Activated naive CD4-positive, alpha-beta T cell (primary cell): ENCODE measurements at places on chromosomes 2 and 18.

- DNase-seq = no peak
Observed at GRCh38 chr18:54094474-54094873, 130.0 kb downstream of the MBD2 start.

- no peak for DNase-seq
Observed at GRCh38 chr2:25109822-25110221, 58.6 kb downstream of the POMC start.

GRCh38 chr2:199910338-199911051 lies 598 bp upstream of the C2orf69 start:
- DNase-seq = no peak

DNA sequence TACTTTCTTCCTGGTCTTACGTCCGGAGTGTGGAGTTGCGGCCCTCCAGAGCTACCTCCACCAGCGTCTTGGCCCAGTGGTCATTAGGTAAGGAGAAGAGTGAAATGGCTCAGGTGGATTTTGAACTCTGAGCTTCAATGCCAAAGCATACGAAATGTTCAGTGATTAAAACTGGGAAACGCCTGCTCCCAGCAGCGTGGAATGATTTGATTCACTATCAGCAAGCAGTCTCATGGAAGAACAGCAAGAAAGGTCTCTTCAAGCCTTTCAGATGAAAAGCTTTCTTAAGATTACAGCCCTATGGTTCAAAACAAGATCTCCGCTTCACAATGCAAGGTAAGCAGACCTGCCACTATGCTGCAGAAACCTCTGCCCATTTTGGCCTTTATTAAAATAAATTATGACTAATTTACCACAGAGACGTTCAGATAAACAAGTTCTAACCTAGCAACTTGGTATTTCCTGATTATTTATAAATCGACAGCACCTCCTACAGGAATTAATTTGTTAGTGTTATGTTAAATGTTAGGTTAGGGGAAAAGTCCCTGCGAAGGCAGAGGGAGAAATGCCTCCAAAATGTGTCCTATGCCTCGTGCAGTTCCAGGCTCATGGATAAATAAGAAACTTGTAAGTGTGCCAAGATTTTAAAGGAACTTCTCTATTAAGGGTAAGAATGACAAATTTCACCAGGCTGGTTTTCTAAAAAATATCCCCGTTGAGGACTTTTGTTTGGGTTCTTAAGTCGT lies 10.1 kb downstream of the SP9 start:
- no peak for DNase-seq

GRCh38 chr2:48541666-48542389 lies 11.9 kb downstream of the STON1 start:
- DNase-seq = no peak

DNA sequence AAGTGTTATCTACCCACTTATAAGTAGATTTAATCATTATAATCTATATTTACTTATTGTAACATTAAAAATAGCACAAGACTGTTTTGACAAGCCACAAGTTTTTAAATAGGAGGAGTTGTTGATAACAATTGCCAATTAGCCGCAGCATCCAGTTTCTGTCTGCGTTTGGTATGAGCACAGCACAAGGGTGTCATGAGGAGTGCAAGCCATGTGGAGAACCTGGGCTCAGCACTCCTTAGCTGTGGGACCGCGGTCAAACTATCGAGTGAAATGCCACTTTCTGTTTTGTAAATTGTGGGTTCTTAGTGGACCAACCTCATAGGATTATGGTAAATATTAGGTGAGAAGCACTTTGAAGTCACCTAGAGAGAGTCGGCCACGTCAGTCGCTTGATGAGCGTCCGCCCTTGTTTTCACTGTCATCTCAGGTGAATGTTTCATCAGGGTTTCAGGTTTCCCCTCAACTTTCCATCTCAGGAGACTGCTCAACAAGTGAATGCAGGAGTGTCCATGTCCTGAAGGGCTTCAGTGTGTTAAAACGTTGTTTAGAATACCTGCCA lies 294.5 kb downstream of the ZNF407 start:
- DNase-seq = no peak

DNA sequence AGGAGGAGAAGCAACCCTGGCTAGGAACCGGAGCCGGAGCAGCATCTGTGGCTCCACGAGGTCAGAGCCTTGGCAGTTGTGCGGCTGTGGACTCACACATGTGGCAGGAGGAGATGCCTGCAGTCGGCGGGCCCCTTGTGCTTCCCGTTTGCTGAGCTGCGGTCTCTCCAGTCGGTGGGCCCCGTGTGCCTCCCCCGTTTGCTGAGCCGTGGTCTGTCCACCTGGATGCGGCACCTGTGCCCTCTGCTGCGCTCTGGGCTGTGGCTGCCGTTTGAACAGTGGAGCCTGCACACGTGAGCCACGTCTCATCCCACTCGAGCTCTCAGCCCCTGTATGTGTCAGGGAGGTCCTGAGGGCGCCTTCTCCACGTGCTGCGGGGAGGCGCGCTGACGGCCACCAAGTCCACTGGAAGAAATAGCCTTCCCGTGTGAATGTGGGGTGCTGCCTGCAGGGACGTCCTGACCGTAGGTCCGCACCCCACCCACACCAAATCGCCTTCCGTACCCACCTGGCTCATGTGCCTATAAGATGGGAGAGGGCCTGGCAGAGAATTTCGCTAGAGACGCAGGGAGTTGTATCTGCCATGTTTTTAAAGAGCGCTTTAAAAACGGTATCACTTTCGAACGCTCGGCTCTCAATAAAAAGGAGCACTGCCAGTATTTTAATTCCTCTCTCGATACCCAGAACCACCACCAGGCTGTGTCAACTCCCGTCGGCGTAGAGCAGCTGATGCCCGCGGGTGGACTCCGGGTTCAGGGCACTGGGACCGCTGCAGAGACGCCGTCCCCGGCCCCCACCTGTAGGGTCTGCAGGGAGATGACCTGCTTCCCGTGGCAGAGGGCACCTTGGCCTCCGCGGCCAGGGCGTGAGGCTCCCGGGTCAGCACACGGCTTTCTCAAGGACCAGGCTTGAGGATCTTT lies 117.0 kb downstream of the NFATC1 start:
- no peak for DNase-seq

- DNase-seq = no peak
Observed at GRCh38 chr2:58448065-58448507, 207.0 kb upstream of the FANCL start.

- no peak for DNase-seq
Observed at GRCh38 chr2:139457873-139458272, 677.7 kb upstream of the NXPH2 start.

DNA sequence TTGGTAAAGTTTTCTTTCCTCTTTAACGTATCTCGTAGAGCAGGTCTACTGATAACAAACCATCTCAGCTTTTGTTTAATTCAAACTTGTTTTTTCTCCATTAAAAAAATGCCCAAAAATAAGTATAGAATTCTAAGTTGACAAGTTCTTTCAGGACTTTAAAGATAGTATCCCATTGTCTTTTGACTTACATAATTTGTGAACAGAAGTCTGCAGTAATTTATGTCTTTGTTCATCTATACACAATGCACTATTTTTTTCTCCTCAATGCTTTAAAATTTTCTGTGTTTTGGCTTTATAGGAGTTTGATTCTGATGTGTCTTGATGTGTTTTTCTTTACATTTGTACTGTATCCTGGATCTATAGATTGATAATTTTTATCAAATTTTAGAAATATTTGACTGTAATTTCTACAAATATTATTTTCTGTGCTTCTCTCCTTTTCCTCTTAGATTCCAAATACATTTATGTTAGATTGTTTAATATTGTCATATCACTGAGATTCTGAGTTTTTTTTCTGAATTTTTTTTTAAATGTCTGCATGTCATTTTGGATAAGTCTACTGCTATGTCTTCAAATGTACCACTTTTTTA lies 143.3 kb downstream of the FTCDNL1 start:
- DNase-seq = no peak

GRCh38 chr2:36798724-36799123 lies 102.2 kb downstream of the VIT start:
- no peak for DNase-seq

DNA sequence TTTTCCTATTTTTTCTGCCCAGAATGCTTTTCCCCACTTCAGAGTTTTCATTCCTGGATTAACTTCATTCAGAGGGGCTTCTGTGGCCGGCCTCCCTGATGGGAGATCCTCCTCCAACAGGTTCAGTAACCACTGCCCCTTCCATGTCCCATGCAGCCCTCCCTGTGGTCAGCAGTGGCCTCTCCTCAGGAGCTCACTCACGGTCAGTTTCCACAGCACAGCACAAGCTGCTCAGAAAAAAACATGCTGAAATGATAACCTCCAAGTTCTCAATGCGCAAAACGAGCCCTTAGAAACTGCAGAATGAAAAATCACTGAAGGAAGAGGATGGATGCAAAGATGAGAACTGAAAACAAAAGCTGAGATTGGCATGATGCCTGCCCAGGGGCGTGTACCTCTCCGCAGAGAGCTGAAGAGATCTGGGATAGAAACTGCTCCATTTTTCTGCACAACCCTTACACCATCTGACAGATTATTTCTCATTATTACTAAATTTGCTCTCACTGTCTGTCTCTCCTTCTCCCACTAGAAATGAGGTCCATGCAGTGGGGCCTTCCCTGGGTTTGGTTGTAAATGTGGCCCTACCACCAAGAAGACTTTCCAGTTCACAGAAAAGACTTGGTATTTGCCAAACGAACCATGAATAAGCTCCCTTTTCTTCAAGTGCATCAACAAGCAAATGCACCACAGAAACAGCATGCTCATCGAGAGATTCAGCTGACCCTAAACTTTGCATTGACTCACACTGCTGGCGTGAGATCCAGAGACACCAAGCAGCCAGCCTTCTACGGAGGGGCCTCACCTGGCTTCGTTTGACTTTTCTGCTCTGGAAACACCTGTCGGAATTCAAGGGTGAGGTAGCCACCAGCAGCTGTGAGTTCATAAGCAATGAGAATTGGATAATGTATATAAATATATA lies 51.5 kb downstream of the TMEM18 start:
- DNase-seq = no peak

DNA sequence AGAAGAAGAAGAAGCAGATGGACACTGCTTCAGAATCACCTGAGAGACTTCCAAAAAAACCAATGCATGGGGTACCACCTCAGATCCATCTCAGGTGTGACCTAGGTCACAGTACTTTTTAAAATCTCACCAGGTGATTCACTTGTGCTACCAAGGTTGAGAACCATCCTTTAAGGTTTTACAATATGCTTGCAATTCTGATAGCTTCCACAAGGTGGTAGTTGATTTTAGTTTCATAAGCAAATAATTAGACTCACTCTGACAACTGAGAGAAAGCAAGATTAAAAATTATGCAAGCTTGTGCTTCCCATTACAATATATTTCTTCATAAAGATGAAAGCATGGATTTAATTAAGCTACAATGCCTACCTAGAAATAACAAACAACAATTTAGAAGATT lies 355.1 kb downstream of the EN1 start:
- no peak for DNase-seq

- no peak for DNase-seq
Observed at GRCh38 chr2:149617476-149617875, 29.9 kb upstream of the MMADHC start.

- no peak for DNase-seq
Observed at GRCh38 chr18:33781429-33781828, 203.4 kb downstream of the ASXL3 start.

GRCh38 chr18:27483276-27483675 lies 298.2 kb upstream of the CHST9 start:
- no peak for DNase-seq

DNA sequence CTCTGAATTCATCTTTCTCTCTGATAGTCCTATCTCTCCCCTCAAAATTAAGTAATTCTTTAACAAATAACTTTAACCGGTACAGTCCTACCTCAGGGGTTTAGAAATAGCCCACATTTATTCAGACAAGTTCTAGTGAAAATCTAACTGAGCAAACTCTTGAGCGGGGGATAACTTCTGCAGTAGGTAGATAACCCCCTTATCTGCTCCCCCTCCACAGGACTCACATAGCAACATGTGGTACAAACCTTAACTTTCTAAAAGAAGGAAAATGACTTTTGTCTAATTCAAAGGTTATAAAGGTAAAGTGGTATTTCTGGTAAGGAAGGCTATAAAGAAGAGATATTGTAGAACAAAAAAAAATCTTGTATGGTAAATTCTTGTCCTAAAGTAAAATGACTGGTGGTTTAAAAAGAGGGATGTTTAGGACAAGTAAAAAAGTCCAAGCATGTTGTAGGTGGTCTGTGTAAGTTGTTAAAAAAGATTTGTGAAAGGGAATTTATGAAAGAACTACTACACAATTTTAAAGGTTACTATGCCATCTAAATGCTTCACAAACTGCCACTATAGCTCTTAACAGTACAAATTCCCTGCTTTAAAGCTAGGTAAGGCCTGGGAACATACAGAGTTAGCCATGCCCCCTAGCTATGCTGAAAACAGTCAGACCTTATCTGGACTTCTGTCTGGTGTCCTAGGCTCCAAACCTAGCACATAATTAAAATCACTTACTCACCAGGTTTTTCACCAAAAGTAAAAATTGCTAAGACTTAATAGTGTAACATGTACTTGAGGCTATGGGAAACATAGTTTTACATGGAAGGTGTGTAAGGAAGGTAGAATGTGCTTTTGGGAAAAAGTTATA lies 8.1 kb upstream of the RPIA start:
- no peak for DNase-seq

DNA sequence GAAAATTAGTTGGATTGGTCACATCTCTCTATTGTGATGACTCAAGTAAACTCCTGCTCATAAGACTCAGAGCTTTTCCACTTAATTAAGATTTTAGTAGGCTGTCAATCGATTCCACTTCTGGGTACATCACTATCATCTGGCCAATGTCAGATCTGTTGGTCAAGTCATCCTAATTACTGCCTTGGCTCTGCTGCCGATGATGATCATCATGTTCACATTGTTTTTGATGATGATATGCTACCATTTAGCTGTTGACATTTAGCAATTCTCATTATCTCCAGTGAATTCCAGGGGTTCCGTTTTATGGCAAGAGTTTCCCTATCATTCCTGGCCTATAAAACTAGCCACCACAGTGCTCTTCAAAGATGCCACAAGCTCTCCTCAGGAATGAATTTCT lies 253.4 kb downstream of the IKZF2 start:
- no peak for DNase-seq

DNA sequence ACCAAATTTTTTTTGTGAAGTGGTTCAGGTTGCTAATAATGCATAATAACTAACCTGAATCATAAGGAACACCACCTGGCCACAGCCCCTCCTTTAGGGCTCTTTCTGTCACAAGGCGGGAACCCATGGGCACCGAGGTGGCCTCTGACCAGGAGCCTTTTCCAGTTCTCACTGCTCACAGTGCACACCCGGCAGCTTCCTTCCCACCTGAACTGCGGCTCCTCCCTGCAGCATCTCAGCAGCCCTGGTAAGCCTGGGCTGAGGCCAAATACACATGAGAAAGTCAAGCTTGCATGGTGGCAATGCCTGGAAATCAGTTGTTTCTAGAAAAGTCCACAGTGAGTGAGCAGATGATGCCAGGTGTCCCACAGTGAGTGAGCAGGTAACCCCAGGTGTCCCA lies 77.6 kb upstream of the SNTG2 start:
- DNase-seq = no peak

- no peak for DNase-seq
Observed at GRCh38 chr2:134782792-134783191, 55.6 kb upstream of the ACMSD start.

GRCh38 chr2:237971661-237972060 lies 4.8 kb downstream of the UBE2F start:
- no peak for DNase-seq

GRCh38 chr2:25788457-25788856 lies 89.8 kb downstream of the ASXL2 start:
- DNase-seq = no peak

- no peak for DNase-seq
Observed at GRCh38 chr2:203637471-203638167, 68.8 kb upstream of the CD28 start.
